ENCODE measurements at places on chromosomes 4 and X.

GRCh38 chr4:78543424-78544125, 8.0 kb upstream of the ANXA3 start:
- no peak for DNase-seq

- no peak for DNase-seq
These were observed 12.2 kb upstream of the GJB1 start for GRCh38 chrX:71210816-71211215.

GRCh38 chr4:12924253-12924652, 559.9 kb downstream of the RAB28 start:
- DNase-seq, result no peak

- DNase-seq, result no peak
These were observed 514.8 kb downstream of the BCOR start for GRCh38 chrX:39582976-39583375.

DNA sequence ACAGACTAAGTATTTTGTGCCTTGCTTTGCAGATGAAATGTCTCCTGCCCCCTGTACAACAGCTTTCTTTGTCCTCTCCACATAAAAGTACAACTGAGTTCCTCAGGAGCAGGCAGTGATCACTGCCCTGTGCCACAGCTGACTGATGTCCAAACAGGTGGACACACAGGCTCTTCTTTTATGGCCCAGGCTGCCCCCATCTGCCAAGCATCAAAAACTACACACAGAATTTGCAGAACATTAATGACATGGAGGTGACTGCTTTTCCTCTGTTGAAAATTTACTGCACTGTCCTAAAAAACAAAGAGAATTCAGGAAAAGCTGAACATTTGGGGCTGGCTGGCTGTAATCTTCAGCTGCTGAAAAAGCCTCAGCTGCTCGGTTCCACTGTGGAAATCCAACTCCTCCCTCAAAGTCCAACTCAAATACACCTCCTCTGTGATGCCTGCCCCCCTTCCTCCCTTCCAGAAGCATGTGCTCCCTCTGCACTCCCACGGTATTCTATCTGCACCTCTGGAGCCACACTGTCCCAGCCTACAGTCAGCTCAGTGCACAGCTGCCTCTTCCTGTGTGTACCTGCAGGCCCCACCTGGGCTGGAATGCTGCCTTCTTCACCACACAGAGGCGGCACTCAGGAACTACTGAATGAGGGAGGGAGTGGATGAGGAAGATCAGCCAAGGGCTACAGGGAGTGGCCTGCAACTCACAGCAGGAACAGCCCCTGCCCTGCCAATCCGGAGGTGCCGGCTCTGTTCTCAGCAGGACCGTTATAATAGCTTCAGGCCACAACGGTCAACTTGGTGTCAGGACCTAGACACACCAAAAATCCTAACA, 10.3 kb downstream of the AFAP1 start:
- no peak for DNase-seq

All from RCC 7860 (cell line).